ENCODE measurements at places on chromosomes 7 and 10.

- no peak for DNase-seq
These were observed 248.5 kb downstream of the AGMO start for GRCh38 chr7:15313361-15313760.

DNA sequence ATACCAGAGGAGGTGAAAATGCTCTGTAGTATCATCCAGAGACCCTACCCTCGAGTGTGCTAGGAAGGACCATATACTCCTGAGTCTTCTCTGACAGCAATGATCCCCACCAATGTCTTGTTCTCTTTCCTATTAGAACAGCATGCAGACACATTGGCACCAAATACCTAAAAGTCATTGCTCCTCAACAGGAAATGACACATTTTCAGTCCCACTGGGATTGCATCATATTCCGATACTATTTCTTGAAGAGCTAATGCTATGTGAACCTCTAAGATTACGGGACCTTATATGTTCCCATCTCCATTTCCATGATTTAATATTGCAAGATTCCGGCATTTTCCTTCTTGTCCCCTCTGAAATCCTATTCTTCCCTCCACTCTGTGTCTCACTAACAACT lies 177.4 kb downstream of the NRP1 start:
- no peak for DNase-seq

GRCh38 chr7:130956417-130957136 lies 222.6 kb upstream of the KLF14 start:
- DNase-seq = no peak

DNA sequence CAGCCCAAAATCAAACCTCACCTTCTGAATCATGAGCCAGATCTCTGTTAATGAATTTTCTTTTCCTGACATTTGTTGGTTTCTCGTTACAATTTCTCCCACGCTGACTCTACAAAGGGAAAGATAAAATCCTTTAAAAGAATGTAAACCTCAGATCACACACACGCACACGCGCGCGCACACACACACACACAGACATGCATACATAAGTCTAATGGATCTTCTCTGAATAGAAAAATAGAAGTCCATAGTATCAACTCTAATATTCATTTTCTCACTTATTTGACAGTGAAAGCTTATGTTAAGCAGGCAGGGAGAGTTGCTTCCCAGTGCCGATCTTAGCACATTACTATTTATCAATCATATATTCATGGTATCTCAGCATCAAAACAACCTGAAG lies 1.4 kb downstream of the ETV1 start:
- no peak for DNase-seq

DNA sequence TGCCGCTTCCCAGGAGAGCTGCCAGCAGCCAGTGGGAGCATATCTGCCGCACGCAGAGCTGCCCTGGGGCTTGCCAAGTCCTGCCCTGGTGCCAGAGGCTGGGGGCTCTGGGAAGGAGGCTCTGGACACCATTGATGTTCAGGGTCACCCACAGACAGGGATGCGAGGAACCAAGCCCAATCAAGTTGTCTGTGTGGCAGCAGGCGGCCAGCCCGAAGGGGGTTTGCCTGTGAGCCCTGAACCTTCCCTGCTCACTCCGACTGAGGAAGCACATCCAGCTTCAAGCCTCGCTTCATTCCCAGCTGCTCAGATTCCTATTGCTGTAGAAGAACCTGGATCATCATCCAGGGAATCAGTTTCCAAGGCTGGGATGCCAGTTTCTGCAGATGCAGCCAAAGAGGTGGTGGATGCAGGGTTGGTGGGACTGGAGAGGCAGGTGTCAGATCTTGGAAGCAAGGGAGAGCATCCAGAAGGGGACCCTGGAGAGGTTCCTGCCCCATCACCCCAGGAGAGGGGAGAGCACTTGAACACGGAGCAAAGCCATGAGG lies 94.6 kb downstream of the TACC2 start:
- no peak for DNase-seq

- no peak for DNase-seq
These were observed 18.2 kb downstream of the ARID5B start for GRCh38 chr10:61919646-61920215.

- DNase-seq = no peak
These were observed 740.4 kb downstream of the GATA3 start for GRCh38 chr10:8794860-8795259.

DNA sequence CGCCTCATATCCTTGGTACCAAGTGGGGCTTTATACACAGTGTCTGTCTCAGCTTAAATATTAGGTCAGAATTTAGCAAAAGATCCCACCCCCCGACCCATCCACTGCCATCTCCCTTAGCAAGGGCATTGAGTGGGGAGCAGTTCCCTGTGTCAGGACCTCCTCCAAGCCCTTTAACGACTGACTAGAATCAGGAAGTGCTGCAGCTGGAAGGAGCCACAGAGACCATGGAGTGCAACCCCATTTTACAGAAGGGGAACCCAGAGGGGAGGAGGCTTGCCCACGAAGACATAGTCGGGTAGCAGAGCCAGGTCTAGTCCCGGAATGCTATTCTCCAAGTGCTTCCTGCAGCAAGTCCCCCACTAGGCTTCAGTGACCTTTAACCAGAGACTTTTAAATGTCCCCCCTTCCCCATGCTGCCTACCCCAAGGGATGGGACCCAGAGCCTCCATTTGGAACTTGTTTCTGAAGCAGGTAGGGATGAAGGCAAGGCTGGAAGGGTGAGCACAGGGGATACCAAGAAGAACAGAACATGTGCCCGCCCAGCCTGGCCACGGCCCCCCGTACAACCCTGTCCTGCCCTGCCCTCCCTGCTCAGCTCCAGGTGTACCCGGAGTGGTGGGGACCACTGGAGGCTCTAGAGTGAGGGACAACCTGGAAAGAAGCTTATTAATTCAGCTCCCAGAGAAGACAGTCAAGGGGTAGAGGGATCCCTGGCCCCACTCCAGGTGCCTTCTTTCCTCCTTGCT lies 41.3 kb downstream of the C10orf105 start:
- no peak for DNase-seq

GRCh38 chr10:38740102-38740501 lies 646.0 kb downstream of the ZNF37A start:
- no peak for DNase-seq

- DNase-seq = no peak
These were observed 7.7 kb downstream of the AGMO start for GRCh38 chr7:15554081-15554480.

GRCh38 chr7:28267012-28267411 lies 86.4 kb upstream of the JAZF1 start:
- DNase-seq = no peak

GRCh38 chr7:130394421-130395195 lies 14.3 kb downstream of the CPA1 start:
- no peak for DNase-seq

- DNase-seq = no peak
These were observed 52.8 kb downstream of the ABCA13 start for GRCh38 chr7:48224042-48224441.

- no peak for DNase-seq
These were observed 268.5 kb downstream of the ADARB2 start for GRCh38 chr10:1468811-1469210.

- no peak for DNase-seq
These were observed 96.9 kb downstream of the OSBPL3 start for GRCh38 chr7:24882989-24883621.

DNA sequence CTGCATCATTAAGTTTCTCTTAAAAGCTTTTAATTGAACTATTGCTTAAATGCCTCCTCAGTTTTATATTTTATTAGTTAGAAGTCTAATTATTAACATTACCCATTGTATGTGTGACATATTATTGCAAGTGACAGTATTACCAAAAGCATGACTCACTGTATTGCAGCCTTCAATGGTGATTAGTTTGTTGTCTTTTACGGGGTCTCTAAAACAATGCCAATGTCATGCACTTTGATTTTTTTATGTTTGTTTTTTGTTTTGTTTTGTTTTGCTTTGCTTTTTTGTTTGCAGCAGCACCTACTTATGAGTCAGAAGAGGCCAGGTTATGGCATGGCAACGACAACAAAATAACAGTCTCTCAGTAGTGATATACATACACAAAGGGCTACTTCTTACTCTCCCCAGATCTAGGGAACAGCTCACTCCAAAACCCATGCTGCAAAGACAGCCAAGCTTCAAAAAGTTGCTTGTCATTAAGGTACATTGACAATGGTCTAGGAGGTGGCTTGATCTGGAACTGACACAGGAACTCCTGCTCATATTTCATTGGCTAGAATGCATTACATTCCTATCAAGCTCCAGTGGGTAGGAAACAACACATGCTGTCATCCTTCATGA lies 293.7 kb upstream of the POM121L12 start:
- DNase-seq = no peak

DNA sequence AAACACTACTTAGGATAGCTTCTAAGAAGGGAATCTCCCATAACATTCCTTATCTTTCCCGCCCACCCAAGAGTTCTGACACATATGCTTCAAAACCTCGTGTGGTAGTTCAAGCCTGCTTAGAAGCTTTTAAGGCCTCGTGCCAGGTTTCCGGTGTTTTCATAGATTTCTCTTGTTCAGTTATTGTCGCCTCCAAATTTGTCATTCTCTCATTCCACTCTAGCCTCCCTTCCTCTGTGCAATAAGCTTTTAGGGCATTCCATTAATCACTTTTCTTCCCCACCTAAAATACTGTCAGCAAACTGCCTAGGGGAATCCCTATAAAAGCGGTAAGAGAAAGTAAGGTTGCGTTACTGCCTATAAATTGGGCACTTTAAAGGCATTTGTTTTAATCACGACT lies 718 bp upstream of the BPGM start:
- DNase-seq = no peak

- DNase-seq = no peak
These were observed 16.9 kb upstream of the GPR146 start for GRCh38 chr7:1027242-1028043.

- DNase-seq = no peak
These were observed 80.8 kb upstream of the COL1A2 start for GRCh38 chr7:94313926-94314325.

- no peak for DNase-seq
These were observed 1036.8 kb upstream of the POT1 start for GRCh38 chr7:125966278-125967048.

DNA sequence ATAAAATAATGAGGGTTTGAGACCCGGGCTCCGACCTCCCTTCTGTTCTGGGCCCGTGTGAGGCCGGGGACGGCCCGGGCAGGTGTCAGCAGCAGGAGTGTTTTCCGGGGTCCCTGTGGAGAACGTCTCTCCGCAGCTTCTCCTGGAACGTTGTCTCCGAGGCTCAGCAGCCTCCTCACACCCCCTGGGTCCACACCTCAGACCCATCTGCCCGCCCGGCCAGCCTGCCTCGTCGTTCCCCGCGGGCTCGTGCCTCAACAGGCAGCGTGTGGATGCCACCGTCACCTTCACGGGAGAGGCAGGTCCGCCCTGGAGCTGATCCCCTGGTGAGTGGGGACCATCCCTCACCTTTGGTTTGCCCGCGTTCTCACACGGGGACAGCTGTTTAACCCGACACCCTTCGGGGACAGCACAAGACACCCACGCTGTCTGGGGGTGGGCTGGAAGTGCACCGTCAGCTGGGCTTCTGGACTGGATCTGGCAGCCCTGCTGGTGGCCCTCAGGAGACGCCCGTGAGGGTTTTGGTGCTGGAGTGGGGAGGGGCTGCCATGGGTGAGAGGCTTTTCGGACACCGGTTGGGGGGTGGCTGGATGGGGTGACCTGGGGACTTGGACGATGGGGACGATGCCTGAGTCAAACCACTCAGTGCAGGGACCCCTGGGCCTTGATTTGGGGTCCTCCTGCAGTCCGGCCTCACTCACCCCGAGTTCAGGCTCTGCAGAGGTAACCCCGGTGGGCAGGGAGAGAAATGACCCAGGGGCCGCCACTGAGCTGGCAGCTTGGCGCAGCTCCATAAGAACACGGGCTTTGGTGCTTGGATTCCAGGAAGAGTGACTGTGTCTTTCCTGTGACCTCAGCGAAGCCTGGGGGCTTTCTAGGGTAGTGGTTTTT lies 131.7 kb downstream of the DNAJB6 start:
- no peak for DNase-seq

- DNase-seq = no peak
These were observed 74.6 kb downstream of the SH2D4B start for GRCh38 chr10:80612261-80612660.

Data from T-helper 9 cell (primary cell).